CD4-positive, alpha-beta T cell treated with Interleukin-4 for 1 hour (primary cell): ENCODE measurements at places on chromosomes 6 and 20.

- DNase-seq: no peak
These were observed 53.0 kb downstream of the ELOVL2 start for GRCh38 chr6:10991115-10991514.

DNA sequence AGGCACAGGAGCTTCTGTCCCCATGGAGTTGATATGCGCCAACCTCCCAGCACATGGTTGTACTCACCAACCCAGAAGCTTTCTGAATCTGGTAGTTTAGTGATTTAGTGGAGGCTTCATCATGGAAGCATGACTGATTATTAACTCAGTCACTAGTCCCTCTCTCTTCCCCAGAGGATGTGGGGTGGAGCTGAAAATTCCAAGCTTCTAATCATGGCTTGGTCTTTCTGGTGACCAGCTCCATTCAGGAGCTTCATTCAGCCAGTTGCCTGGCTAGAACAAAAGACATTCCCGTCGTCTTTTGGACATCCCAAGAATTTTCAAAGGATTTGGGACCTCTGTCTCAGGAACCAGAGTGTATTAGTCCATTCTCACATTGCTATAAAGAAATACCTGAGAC lies 13.3 kb upstream of the SMIM13 start:
- DNase-seq: no peak

DNA sequence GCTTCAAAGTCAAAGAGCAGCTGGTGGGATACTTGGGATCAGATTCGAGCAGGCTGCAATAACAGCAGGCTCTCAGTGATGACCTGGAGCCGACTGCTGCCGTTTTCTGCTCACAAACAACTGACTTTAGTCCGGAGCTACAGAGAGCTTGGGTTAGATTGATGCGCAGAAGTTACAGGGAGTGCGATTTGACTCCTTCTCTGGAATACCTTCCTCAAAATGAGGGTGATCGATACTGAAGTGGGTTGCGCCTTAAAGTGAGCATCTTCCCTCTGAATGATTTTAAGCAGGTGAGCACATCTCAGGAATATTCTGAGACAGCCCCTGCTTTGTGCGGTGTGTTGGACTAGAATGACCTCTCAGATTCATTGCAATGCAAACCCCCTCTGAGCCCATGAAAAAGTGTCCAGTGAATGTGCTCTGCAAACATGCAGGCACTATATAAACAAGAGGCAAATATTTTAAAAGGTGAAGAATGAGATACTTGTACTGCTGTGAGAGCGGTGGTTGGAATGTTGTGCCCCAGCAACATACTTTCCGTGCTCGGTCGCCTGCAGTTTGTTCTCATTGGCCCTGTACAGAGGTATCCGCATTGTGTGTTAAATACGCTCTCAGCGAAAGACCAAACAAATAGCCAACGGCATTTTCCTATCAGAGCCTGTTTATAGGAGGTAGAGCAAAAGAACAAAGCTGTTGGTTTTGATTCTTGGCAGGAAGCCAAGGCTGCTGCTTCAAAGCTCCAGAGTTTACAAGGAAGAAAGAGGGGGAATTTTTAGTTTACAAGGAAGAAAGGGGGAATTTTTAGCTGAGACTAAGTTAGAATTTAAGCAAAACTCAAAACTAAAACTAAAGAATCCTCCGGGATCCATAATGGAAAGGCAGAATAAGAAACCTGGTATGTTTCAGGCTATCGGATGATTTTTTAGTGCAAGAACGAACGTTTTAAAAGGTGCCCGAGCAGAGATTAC lies 67.7 kb downstream of the PHACTR2 start:
- DNase-seq: no peak

GRCh38 chr6:107584726-107585125 lies 94.8 kb downstream of the SOBP start:
- no peak for DNase-seq

DNA sequence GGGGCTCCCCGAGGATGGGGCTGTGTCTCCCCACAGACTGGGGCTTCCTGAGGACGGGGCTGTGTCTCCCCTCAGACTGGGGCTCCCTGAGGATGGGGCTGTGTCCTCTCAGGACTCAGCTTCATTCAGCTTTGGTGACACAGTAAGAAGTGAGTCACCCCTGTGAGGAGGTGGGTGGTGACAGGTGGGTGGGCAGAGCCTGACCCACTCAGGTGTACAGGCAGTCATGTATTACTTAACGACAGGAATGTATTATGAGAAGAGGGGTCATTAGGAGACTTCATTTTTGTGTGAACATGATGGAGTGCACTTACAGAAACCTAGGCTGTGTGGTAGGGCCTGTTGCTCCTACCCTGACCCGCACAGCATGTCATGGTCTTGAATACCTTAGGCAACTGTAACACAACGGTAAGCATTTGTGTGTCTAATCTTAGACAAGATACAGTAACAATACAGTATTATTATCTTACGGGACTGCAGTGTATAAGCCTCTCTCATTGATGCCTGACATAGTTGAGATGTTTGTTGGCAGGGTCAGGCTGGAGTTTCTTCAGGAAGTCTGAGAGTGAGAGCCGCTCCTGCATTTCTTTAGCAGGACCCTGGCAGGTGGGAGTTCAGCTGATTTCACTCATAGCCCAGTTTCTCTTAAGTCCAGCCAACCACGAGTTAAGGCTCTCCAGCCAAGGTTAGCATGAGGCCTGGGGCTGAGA lies 10.9 kb upstream of the PGC start:
- DNase-seq: no peak

DNA sequence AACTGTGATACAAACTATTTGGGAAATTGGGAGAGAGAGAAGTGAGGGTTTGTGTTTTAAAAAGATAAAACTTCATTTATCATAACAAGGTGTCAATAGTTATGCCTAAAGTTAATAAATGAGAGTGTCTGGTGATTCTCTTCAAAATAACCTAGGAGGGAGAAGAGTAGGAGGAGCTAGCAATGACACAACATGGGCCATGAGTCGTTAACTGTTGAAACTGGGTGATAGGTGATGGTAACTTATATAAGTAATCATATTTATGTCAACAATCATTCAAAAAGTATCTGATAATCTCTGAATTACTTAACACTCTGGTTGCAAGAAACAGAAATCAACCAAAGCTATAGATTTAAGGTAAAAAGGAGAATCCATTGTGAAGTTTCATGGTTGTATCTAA lies 46.8 kb upstream of the INSM1 start:
- DNase-seq: no peak

DNA sequence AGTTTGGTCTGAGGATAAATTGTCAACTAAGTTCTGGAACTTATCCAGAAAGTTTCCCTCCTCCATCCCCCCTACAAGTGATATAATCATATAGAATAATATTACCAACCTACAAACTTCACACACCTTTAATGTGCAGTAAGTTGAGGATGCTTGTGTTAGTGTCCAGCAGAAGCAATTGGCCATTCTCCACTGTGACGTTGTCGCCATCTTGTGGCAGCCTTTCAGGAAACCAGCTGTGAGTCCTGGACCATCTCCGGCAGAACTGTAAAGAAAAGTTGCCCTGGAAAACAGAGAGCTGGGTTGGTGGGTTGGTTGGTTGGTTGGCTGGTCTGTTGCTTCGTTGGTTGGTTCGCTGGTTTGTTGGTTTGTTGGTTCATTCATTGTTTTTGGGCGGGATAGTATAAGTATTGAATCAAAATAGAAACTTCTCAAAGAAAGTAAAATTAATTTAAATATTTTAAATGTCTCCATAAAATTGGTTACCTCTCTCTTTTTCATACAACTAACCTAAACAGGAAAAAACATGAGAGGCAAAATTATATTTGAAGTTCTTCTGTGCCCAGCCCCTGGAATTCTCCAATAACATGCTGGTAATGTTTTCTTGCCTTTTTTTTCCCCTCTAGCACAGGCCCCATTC lies 127.5 kb downstream of the PKHD1 start:
- peak; percentile 22 for DNase-seq

DNA sequence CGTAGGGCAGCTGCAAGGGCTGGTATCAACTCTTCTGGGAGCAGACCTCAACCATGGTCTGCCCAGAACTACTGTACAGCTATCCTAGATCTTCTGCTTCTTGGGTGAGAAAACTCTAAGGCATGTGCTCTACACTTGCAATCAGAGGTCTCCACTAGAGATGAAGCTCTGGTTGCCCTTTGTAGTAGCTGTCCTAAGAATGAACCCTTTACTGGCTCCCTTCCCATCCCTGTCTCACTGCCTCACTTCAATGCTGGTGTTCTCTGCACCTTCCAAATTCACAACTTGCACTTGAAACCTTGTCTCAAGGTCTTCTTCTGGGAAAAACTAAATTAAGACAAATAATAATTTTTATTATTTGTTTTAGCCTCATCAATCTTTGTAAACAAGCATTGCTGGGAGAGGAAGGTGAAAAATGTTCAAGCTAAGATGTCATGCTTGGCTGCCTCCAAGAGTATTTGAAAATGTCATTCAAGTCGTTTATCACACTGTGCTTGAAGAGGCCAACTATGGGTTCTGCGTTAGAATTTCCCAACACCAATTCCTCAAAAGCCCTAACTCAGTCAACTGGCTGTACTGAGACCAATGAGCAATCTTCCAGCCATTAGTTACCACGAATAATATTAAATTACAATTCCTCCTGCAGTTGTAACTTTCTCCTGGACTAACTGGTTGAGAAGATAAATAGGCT lies 255.7 kb upstream of the PRND start:
- DNase-seq: no peak

DNA sequence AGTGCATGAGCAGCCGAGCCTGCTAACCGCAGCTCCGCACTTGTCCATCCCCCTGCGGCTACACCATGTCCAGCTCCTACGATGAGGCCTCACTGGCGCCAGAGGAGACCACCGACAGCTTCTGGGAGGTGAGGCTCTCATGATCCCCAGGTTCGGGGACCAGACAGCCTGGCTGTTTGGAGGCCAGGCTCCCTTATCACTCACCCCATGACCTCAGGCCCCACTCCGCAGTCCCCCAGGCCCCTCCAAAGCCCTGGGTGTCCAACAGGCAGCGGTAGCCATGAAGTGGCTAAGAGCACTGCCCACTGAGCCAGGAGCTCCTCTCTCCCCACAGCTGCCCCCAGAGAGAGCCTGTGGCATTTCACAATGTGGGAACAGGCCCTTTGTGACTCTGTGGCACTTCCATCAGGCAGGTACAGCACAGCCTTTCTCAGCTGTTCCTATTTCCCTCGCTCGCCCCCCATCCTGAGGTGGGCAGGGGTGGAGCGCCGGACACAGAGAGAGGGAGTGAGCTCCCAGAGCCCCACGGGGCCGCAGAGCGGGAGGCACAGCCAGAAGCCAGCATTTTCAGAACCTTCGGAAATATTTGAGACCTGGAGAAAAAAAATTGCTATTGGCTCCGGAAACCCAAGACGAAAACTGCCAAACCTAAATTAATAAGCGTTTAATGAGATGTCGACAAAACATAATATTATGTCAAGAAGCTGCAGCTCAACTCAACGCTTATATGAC lies 29.7 kb downstream of the SPDEF start:
- no peak for DNase-seq

GRCh38 chr20:62350629-62351422 lies 16.3 kb downstream of the LAMA5 start:
- no peak for DNase-seq
